EH (cell line): ENCODE measurements at places on chromosomes 7 and 10.

DNA sequence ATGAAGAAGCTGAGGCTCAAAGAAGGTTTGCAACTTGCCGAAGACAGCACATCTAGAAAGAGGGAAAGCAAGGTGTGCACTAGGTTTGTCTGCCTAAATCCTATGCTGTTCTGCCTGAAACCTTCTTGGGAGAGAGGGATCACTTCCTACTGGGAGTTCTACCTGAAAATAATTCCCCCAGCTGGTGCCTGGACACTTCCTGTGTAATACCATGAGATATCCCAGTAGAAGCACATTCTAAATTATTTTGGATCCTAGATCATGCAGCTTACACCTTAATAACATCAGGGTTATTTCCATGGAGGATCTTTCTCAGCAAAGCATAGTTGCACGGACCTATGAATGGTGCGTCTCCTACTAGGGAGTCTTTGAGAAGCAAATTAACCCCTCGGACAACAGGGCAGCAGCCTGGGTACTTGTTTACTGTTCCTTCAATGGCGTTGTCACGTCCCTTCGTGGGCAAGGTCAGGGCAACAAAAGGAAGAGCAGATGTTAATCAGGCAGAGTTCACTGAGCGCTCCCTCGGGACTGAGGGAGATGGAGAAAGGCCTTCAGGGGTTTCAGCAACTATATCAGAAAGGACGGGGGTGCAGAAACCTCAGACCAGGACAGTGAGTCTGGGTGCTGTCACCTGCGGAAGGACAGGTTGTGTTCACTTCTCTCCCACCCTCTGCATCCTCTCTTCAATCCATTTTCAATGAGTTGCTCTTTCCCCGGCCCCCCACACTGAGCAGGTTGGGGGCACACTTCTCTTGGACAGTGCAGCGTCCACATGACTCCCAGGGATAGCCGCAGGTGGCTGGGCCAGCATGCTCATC, 44.0 kb downstream of the OAT start:
- DNase-seq: no peak

- no peak for DNase-seq
Measured at GRCh38 chr7:149822353-149822943, 15.7 kb upstream of the ZNF862 start.

DNA sequence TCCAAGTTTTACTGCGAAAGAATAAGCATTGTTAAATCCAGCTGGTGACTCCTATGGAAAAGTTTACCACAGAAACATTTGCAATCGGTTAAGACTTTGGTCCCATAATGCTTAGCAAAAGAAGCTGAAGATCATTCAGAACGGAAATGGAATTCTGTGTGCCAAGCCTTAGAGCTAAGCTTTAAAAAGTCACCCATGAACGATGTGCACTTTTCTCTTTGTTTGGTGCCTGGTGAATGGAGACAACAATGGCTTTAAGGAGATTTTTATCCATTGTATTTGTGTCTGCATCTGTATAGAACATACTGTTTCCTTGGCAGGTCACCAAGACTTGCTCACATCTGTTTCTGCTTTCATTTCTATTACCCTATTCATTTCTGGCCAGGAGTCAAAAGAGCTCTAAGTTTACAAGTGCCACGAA, 26.3 kb upstream of the COL1A2 start:
- peak; percentile 89 for DNase-seq

- DNase-seq: peak; percentile 36
Measured at GRCh38 chr7:139753081-139753692, 24.6 kb downstream of the HIPK2 start.

GRCh38 chr10:30169342-30169741, 110.0 kb upstream of the JCAD start:
- no peak for DNase-seq

GRCh38 chr10:132774181-132774901, 11.6 kb downstream of the NKX6-2 start:
- DNase-seq: no peak

- peak; percentile 54 for DNase-seq
Measured at GRCh38 chr7:48109848-48110663, 21.0 kb downstream of the UPP1 start.

DNA sequence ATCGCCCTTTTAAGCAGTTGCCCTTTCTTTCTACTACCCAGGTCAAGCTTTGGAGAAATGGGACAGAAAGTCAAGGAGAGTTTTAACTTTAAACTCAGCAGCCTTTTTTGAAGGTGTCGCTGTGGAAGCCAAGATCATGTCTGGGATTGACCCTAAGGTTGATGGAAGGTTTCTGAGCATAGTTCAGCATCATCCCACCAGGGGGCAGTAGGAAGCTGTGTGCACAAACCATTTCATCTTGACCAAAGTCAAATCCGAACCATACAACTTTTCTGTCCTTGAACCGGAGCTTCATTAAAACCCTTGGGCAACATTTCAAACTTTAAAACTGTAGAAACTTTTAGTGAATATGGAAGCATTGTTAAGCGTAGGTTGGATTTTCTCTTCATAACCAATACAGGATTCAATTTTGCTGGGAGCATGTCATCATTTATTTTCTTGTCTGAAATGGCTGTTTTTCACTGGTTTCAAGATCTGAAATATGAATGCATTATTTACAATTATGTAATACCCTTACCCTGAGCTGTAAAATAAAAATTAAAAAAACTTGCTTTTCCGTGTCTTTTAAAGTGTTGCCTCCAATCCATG, 214.4 kb upstream of the KIAA1217 start:
- DNase-seq: peak; percentile 43
